ENCODE measurements at places on chromosomes 4 and X.

GRCh38 chr4:2177443-2178093 lies 64.4 kb downstream of the HAUS3 start:
- no peak for DNase-seq

GRCh38 chrX:134782796-134783195 lies 124.5 kb upstream of the PLAC1 start:
- no peak for DNase-seq

- DNase-seq: no peak
These were observed 27.3 kb upstream of the ACSL4 start for GRCh38 chrX:109760209-109760921.

DNA sequence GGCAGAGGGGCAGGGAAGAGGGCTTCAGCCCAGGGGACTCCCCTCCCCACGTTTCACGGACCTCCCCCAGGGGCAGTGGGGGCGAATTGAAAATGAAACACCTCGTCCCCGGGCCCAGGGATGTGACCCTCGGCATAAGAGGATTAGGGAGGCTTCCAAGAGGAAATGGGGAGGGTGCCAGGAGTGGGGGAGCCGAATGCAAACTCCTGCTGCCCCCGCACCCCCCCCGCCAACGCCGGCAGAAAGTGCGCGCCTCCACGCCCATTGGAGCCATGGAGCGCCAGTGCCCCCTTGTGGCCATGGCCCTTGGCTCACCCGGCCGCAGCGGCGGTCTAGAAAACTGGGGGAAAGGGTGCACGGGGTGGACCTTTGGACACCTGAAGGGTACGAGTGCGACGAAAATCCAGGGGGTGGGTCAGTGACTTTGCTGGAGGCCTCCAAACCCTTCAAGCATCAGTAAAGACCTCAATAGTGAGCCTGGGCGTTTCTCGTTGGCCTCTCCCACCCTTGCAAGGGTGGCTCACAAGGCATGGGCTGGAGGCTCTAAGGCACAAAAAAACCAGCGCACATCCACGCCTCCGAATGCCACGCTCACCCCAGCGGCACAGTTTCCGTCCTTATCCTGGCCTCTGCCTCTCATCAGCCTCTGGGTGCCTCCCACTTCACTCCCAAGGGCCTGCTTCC lies 120.8 kb upstream of the PJA1 start:
- peak; percentile 79 for DNase-seq

- DNase-seq: no peak
These were observed 121.8 kb upstream of the GALNT7 start for GRCh38 chr4:173046818-173047217.

GRCh38 chr4:107283587-107284559 lies 247.8 kb upstream of the DKK2 start:
- DNase-seq: peak; percentile 24

DNA sequence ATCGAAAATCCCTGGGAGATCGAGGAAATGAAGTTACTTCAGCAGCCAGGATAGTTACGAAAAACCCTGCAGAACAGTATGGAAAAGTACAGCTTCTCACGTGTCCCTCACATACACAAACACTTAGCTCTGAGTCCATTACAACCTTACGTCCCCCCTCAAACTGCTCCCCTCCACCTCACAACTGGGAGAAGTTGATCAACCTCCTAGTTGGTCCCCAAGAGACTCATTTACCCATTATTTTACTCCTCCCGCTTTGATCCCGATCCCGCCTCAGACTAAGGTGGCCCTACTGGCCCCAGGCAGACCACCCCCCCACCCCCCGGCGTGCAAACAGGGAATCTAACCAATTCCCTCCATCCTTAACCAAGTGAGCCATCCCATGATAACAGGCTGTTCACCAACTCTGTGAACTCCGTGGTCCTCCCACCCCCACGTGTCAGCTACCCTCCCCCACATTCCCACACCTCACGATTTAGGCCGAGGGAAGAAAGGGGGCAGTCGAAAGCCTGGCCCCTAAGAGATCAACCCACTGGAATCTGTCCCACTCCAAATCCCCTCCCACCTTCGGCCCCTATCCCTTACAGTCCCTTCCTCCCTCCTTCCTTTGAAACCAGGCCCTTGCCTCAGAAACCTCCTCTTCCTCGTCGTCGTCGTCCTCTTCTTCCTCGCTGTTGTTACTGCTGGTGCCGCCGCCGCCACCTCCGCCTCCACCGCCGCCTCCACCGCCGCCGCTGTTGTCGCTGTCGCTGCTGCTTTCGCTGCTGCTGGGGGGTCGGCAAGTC lies 755 bp downstream of the ANKRD17 start:
- peak; percentile 68 for DNase-seq

DNA sequence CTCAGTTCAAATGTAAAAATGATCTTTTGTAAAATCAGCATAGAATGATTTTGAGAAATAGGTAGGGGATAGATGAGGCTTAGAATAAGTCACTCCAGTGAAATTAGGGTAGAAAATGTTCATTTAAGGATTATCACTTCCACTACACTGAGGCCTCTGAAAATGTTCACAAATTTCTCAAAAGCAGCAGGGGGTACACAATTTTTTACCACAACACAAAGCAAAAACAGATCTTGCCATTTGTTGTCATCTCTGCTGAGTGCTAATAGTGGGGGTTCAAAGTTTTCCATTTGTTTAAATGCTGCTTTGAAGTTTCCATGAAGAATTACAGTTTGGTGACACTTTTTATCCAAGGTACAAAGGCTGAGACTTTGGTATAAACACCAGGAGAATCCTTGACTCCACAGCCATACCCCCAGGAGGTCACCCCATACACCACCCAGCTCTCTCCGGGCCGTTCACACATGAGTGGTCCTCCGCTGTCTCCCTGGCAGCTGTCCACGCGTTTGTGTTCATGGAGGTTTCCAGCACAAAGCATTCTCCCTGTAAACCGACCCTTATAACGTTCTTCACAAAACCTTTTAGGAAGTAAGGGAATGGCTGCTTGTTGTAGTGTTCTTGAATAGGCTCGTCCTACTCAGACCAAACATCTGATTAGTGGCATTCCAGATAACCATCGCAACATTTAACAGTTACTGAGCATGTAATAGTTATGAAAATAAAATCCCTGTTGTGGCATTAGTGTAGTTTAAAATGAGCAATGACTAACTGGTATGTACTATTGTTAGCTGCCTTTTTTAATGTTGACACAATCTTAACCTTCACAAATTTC lies 71.0 kb downstream of the PRSS12 start:
- peak; percentile 42 for DNase-seq

GRCh38 chr4:4578981-4579380 lies 37.1 kb upstream of the STX18 start:
- no peak for DNase-seq

DNA sequence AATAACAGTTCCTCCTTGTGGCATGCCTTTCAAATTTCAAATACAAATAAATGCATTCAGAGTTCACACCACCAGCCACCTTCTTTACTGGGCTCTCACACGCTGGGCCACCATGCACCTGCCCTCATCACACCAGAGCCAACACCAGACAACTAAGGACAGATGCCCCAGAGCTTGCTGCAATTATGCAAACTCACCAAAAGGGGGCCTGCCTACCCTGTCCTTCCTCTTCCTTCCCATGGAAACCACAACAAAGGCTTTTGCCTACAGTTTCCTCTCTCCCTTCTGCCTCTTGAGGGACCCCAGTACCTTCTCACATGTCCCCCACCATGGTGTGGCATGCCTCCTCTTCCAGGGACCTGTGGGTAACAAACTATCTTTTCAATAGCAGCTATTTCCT lies 1333.9 kb upstream of the TENM3 start:
- no peak for DNase-seq

DNA sequence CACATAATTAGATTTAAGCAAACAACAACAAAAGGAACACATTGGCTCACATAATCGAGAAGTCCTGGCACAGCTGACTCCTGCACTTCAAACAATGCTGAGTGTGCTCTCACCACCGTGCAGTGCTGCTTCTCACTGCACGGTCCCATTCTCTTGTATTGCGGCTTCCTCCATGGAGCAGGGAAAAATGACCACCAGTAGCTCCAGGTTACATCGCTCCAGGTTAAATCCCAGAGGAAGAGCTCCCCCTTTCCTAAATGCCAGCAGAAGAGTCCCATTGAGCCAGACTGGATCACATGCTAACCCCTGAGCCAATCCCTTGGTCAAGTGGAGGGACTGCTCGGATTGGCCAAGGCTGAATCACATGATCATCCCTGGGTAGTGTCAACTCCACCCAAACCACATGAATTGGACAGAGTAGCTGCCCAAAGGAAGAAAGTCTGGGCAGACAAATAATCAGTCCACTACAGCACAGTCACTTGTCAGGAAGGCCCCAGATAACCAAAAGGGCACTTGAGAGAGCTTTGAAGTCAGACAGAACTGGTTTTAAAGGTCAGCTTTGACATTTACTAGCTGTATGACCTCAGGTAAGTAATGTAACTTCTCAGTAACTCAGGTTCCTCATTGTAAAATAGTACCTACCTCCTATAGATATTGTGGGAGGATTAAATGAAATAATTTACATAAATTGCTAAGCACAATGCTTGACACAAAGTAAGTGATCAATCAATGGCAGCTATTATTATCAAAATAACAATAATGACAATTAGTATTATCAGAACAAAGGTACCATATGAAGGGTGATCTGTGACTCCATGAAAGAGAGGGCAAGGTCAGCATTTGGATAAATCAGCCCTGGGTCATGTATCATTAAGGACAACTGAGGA lies 14.3 kb downstream of the TEC start:
- no peak for DNase-seq

DNA sequence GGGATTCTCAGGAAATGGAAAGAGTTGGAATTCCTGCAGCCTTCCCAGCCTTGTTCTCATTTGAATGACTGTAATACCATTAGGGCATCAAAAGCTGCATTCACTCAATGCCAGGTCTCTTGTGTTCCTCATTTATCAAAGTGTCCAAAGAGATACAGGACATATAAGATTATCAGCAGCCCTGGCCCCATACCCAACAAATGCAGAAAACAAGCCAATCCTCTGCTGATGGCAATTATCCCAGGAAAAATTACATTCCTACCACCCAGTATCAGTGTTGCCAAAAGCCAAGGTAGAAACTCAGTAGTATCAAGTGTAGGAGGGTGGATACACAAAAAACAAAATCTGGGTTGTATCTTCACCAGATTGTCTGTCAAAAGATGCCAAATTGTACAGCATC lies 18.5 kb upstream of the ASB5 start:
- DNase-seq: no peak

DNA sequence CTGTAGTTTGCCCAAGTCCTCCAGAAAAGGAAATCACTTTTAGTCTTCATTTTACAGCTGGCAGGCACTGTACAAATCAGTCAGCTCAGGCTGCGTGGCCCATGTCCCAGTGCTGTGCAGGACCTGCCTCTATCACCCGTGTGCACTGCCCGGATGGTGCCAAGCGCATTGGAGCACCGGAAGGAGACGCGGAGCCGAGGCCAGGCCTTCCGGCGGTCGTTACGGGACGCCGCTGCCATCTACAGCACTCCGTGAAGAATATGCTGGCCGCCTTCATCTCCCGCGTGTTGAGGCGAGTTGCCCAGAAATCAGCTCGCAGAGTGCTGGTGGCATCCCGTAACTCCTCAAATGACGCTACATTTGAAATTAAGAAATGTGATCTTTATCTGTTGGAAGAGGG lies at the start of gene PDHA2:
PDHA2 (plus strand) TSS at position 203 of the 400 bp plus-strand sequence; CDS start at position 261, 58 bp downstream.
- DNase-seq: no peak

- DNase-seq: no peak
These were observed 124.1 kb upstream of the SPIN4 start for GRCh38 chrX:63475200-63475599.

GRCh38 chrX:6694977-6695376 lies 160.1 kb upstream of the VCX3A start:
- no peak for DNase-seq

GRCh38 chrX:16215660-16216059 lies 48.4 kb downstream of the MAGEB17 start:
- DNase-seq: no peak

DNA sequence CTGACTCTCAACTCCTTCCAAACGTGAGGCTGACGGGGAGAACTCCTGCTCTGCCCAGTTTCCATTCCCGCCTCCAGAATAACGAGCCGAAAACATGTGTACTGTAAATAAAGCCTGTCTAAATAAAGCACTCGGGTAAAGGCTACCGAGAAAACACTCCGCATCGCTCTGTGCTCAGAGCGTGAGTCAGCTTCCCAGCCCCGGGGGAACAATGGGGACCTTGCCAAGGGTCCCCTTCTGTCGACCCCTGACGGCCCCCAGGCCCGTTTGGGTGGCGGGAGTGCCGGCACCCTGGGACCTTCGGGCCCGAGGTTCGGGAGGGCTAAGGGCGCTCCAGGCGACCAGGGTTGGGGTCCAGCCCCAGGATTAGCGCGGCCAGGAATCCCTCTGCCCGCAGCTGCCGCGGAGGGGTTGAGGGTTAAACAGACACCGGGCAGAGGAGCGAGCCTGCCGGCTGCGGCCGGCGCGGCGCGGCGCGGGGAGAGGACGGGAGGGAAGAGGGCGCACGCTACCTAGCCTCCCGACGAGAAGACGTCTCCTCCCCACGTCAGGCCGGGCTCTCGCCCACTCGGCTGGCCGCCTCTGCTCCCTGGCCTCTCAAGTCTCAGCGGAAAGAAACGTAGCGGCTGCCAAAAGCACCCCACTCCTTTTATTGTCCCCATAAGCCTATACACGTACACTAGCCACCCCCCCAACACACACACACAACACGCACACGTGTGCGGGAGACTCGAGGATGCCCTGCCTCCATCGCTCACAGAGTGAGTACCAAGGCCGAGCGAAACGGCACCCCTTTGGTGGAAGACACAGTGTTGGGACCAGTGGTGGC lies 85.5 kb downstream of the BCOR start:
- DNase-seq: peak; percentile 61

DNA sequence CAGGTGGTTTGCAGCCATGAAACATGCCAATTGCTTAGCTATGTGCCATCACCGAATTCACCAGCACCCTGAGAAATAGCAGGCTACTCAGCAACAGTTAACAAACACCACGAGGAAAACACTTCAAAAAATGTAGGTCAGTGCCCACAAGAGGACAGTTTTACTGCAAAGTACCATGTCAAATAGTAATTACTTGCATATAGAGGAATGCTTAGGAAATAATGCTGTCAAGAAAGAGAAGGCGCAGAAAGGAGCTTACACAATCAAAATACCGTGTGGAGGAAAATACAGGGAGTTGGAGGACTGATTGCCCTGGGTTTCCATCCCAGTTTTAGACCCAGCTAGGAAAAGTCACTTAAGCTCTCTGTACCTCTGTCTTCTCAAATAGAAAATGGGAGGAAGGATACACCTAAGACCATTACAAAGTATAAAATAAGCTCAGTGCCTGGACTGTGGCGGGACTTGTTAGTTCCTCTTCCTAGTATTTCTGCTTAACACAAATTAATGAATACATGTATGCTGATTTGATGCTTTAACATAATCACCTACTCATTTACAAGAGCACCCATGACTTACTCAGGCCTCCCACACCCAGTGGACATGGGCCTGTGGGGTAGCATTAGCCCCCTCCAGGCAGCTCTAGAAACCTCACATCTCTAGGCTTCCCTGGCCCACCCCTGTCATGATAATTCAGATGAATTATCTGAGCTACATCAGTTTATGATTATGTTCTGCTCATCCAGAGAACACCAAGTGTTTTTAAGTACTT lies 44.5 kb upstream of the IL21 start:
- no peak for DNase-seq

- no peak for DNase-seq
These were observed 20.1 kb downstream of the ARHGEF9 start for GRCh38 chrX:63764946-63765345.

- DNase-seq: no peak
These were observed 49.8 kb downstream of the SCLT1 start for GRCh38 chr4:129043523-129043922.
